ENCODE measurements at places on chromosomes 11 and 22.
A peak's percentile ranks its signal among the peaks of the same experiment; 100 is the strongest.

- no peak for DNase-seq
Measured at GRCh38 chr11:44750551-44751465, 24.0 kb downstream of the TSPAN18 start.

- DNase-seq: no peak
Measured at GRCh38 chr22:32752326-32752725, 49.2 kb upstream of the TIMP3 start.

DNA sequence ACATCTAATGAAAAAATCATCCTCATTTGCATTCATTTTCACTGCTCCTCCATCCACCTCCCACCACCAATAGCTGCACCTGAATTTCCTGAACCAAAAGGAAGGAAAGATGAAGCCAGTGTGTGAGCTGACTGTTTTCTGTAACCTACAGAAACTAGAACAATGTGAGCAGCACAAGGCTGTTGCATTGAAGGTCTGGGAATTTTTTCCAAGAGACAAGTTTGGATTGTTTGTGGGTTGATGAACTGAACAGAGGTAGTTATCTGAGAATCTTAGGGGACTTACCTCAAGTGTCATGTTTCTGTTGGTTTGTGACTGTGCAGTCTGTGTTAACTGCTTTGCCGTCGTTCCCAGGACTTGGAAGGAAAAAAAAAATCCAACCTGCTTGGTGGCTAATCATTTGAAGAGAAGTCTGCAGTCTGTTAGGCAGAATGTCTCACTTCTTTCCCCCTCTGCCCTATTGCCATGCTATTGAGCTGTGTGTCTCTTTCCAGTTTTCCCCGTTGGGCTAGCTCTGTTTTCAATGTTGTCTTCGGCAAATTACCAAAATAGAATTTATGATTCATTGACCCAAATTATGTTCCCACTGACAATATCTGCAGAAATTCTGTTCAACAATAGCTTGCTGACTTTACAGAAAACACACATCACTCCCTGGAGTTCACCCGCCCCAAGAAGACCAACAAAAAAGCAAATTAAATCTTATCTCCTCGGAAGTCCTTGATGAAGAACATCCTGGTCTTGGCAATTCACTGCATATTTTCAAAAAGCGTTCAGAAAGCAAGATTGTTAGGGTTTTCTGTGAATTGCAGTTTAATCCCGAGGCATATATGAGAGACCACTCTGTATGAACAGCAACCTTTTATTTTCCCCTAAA, 76.0 kb downstream of the SC5D start:
- DNase-seq: no peak

- no peak for DNase-seq
Measured at GRCh38 chr22:49765951-49766350, 61.7 kb downstream of the BRD1 start.

GRCh38 chr11:3340025-3340424, 38.9 kb downstream of the ZNF195 start:
- DNase-seq: peak; percentile 55

DNA sequence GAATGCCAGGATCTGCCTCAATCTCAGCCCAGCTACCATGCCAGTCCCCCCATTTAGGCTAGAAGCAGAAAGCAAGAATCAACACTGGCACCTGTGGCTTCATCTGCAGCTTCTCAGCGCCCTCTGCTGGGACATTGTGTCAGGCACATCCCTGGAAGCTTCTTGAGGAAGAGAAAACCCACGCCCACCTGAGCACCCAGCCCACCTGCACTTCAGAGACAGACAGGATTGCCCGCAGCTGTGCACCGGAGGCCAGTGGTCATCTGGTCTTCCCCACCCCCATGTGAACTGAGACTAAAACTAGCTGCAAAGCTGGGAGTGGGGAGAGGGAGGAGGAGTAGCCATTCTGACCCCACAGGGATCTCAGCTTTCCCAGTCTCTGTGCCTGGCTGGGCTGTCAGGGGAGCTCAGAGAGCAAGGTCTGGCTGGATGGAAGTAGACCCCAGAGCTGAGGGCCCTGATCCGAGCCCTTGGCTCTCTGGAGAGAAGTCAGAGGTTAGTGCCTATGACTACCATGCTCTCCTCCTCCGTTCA, 66.8 kb downstream of the FEZ1 start:
- no peak for DNase-seq

- no peak for DNase-seq
Measured at GRCh38 chr22:30832407-30832987, 136.1 kb downstream of the MORC2 start.

GRCh38 chr11:21066030-21066429, 396.6 kb downstream of the NELL1 start:
- DNase-seq: no peak

DNA sequence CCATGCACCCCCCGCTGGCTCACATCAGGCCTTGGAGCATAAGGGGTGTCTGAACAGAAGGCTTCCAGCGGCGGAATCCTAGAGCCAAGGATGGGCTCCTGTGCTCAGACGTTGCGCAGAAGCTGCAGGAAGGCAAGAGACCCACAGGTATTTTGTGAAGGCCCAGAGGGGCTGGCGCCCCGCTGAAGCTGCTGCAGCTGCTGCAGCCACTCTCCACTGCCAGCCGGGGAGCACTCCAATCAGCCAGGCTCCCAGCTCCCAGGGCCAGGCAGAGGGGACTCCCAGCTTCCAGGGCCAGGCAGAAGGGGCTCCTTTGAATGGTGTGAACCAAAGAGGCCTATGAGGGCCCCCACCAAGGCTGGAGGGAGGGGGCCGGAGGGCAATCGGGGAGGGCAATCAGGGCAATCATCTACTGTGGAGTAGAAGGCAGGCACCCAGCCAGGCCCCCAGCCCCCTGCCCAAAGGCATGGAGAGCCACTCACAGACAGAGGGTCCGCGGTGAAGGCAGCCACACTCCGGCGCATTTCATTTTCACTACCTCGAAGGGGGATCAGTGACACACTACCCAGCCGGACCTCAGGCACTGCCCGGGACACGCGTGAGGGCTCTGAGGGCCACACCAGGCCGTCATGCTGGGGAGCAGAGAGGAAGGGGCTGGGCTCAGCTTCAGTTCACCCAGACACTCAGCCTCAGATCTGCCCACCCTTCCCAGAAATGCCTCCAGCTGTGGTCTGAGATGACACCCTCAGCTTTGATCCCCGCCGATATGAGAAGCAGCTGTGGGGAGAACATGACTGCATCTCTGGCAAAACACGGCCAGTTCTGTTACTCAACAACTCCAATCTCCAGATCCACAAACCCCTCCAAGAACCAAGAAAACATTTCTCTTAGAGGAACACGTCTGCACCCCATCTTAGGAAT, 11.6 kb upstream of the PDE2A start:
- no peak for DNase-seq

DNA sequence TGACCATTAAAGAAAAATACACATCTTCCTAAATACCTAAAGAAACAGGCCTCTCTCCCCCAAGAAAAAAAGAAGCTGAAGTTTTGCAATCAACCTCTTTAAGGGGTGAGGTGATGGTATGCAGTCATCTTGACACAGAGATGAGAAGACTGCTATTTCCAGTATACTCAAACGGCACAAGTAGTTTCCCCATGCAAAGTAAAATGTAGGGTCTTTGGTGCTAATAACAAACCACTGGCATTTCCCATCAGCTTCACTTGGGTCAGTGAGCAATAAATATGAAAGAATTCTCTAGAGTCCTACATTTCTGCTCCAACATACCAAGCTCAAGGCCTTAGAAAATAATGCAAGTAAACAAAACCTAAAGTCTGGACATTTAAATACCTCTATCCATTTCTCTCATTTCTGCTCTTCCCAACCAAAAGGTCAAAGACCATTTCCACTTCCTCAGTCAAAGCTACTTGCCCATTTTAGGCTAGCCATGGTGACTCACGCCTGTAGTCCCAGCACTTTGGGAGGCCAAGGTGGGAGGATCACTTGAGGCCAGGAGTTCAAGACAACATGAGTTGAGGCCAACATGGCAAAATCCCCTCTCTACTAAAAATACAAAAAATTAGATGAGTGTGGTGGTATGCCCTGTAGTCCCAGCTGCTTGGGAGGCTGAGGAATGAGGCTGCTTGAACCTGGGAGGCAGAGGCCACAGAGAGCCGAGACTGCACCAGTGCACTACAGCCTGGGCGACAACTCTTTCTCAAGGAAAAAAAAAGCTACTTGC, 39.5 kb upstream of the CHRNA10 start:
- DNase-seq: no peak

DNA sequence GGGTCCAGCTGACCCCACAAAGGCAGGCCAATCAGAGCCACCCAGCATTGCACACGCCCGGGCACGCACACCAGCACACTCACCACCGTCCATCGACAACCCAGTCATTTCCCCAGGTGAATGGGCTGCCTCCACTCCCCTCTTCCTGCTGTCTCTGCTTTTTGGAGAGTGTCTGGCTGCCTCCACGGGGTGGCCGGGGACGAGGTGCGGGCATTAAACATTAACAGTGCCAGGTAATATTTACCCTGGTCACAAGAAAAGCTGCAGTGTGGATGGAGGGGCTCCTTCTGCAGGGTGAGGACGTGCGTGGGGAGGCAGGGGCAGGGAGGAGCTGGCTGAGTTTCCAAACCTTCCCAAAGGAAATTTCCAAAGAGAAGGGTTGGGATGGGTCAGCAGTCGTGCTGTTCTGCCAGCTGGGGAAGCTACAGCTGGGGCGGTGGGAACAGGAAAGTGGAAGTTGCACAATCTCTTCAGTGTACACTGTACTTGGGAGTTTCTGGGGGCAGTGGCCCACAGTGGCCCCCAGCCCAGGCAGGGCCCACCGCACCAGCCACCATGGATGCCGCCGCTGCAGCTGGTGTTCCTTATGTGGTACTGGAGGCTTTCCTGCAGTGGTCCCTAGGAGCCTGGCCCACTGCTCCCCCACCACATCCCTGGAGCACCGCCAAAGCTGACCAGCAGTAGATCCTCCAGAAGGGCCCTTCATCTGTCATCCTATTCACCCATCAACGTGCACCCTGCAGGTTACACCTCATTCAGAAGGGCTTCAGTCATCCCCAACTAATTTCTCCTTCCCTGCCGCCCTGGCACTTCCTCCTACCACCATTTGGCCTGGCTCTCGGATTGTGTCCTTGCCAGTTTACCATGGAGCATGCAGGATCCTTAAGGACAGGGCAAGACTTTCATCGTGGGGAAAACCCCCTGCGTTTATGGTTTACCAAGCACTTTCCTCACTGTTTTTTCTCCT, at the start of gene FXYD2:
FXYD2 (minus strand) TSS at position 174 of the 967 bp plus-strand sequence; CDS start at position 108, 66 bp downstream.
- DNase-seq: no peak
